ENCODE measurements at places on chromosomes 16 and 17.

GRCh38 chr17:4815043-4815675 is 8.2 kb downstream of the PLD2 start:
- DNase-seq = no peak

GRCh38 chr16:28260193-28260592 is 32.1 kb upstream of the SBK1 start:
- no peak for DNase-seq

DNA sequence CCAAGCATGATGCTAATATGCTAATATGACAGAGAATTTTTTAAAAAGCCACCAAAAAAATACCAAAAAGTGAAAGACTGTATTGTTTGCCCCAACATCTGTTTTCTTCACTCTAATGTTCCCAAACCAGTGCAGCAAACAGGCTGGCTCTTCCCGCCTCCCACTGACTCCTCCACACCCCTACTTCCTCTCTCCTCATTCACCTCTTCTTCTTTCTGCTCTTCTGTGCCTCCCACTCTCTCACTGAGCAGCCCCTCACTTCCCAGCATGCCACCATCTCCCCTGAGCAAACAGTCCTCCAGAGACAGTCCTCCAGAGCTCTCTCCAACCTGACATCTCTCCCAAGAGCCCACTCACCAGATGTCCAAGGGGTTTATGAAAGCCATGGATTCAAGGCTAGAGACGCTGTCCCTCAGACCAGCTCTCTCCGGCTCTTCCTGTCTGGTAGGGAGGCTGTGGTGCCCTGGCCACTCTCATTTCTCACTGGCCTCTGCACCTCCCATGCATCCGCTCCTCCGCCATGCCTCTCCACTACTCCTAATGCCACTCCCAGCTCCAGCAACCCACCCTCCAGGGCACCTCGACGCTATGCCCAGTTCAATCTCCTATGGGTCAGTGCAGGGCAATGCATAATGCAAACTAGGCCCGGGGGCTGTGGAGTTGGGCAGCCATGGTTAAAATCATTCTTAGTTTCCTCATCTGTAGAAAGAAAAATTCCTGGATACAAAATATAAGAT is 52.9 kb downstream of the ANKRD11 start:
- no peak for DNase-seq

DNA sequence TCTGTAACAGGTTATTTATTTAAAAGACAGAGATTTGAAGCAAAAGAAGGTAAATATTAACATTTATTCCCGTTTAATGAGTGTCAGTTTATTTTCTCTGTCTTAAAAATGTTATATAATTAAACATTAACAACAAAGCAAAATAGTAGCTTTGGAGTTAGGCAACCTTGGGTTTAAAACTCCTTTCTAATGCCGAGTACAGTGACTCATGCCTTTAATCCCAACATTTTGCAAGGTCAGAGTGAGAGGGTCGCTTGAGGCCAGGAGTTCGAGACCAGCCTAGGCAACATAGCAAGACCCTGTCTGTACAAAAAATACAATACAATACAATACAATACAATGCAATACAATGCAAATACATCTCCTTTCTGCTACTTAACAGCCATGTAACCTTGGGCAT is 128.7 kb downstream of the CHD9 start:
- DNase-seq = no peak

GRCh38 chr16:57955572-57956188 is 15.2 kb downstream of the CNGB1 start:
- DNase-seq = no peak

DNA sequence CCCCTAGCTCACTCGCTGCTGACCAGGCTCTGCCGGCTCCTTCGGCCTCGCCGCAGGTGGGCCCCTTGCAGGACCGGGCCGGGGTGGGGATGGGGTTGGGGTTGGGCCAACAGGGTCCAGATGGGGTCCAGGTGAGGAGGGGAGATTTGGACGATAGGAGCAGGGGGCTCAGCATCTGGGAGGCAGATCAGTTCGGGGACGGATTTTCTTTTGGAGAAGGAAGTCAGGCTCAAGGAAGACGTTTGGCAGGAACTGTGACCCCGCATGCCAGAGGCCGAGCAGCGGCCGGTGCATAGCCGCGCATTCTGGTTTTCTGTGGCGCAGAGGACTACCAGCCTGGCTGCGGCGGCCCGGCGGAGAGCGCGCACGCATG is 845 bp upstream of the ALDOA start:
- DNase-seq = no peak

DNA sequence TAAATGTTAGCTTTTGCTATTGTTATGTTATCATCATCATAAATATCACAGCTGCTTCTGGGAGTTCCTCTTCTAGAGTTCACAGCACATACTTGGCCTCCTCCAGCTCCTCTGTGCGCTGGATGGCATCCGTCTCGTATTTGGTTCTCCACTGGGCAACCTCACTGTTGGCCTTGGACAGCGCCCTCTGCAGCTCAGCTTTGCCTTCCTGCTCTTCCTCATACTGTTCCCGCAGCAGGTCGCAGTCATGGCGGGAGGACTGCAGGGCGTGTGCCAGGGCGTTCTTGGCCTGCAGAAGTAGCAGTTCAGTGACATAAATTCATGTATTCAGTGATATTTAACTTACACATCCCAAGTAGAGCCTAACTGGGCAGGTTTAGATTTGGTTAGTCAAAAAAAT is 23.4 kb downstream of the MYH8 start:
- no peak for DNase-seq

All from activated effector memory CD4-positive, alpha-beta T cell treated with Interleukin-2 at 50 U/mL for 16 hours (primary cell).